ENCODE measurements at places on chromosomes 7 and 10.

DNA sequence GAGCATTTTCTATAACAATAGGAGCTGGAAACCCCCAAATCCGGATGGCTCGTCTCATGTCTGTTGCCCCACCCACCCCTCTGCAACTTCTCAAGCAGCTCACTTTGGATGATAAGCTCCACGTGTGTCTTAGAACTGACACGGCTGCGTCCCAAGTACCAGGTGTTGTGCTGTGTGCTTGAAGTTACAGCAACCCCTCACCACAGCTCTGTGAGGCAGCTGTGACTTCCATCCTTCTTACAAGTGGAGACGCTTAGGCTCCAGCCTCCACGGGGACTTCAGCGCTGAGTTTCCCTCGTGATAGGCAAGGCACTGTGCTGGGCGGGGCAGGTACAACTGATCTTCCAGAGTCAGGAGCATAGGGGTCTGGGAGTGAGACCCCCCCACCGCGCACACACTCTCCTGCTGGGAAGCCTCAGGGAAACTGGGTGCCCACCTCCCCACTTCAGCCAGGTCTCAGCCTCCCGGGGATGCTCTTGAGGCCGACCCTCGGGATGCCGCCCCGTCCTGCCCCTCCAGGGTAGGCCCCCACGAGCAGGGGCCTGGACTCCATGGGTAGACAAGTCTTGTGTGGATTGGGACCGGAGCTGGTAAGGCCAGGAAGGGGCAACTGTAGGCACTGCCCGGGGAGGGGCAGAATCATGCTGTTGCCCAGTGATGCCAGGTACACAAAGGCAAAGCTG, 31.4 kb downstream of the EN2 start:
- no peak for DNase-seq

- no peak for DNase-seq
Measured at GRCh38 chr10:100319707-100320402, 10.2 kb downstream of the PKD2L1 start.

- peak; percentile 57 for DNase-seq
Measured at GRCh38 chr10:116796910-116797513, 52.3 kb upstream of the ENO4 start.

DNA sequence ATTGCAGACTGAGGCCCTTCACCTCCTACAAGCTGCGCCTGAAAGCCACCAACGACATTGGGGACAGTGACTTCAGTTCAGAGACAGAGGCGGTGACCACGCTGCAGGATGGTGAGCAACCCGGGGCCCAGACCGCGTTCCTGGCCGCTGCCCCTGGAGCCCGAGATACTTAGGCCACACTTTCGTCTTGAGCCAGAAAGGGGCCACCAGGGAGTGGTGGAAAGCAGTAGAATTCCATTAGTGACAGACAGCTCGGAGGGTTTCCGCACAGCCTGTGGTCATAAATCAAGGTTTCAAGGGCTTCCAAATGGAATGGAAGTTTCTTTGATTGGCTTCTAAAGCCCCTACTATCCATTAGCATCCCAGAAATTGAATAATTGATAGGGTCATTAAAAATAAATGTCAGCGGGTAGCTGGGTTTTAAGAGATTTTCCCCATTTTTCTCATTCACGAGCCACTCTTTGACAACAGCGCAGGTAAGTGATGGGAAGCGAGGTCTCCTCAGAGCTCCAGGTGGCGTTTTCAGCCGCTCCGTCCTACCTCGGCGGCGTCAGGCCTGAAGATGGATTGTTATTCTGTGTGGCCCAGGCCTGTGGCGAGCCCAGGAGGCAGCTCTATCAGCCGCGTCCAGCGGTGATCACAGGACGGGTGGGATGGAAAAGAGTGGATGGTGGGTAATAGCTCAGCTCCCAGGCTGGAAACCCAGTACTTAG, 523.5 kb upstream of the FOXK1 start:
- no peak for DNase-seq

- no peak for DNase-seq
Measured at GRCh38 chr10:4385231-4385870, 440.7 kb upstream of the AKR1E2 start.

- DNase-seq = no peak
Measured at GRCh38 chr10:110392868-110393740, 88.4 kb upstream of the SMNDC1 start.

DNA sequence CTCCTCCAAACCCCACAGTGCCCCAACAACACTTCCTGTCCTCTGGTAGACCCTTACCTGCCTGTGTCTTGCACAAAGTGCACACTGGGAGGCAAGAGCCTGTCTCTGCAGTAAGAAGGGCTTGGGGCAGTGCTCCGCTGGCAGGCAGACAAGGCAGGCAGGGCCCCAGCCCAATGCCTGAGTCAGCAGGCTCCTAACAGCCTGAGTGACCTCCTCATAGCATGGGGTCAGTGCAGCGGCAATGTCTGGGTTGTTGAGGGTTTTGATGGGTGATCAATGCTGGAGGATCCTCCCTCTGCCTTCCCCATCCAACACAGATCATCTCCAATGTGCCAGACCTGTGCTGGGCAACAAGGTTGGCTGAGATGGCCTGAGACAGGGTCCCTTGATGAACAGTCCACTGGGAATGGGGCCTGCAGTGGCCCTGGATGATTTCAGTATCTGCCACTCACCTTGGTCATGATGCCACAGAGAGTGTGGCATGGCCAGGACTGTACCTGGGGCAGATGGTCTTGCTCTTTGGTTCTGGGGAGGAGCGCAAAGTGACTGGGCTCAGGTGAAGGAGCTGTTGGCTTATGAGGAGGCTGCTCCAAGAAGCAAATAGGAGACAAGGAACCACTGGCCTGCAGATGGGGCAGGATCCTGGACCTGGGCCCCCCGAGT, 55.6 kb upstream of the CAMK2B start:
- no peak for DNase-seq

DNA sequence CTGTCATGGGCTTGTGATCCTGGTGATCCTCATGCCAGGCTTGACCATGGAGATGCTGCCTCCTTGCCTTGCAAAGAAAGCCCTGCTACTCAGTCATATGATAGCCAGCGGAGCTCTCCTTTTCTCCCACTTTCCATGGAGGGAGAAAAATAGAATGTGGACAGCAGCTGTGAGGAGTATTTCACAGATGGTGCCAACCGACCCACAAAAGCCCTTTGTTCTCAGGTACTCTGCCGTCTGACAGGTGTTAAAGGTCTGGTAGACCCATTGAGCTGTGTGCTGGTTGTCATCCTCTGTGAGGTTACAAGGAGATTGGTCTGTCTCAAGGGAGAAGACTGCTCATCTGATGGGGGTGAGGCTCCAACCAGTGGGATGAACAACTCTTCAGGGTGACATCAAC, 29.5 kb upstream of the COBL start:
- no peak for DNase-seq

All from T1000 (cell line).